ENCODE measurements at places on chromosomes 1 and 21.

- no peak for DNase-seq
Observed at GRCh38 chr21:19322360-19322759, 918.8 kb upstream of the TMPRSS15 start.

- no peak for DNase-seq
Observed at GRCh38 chr1:206021008-206021625, 2.6 kb downstream of the CTSE start.

- no peak for DNase-seq
Observed at GRCh38 chr1:170265234-170265633, 119.5 kb downstream of the NTMT2 start.

DNA sequence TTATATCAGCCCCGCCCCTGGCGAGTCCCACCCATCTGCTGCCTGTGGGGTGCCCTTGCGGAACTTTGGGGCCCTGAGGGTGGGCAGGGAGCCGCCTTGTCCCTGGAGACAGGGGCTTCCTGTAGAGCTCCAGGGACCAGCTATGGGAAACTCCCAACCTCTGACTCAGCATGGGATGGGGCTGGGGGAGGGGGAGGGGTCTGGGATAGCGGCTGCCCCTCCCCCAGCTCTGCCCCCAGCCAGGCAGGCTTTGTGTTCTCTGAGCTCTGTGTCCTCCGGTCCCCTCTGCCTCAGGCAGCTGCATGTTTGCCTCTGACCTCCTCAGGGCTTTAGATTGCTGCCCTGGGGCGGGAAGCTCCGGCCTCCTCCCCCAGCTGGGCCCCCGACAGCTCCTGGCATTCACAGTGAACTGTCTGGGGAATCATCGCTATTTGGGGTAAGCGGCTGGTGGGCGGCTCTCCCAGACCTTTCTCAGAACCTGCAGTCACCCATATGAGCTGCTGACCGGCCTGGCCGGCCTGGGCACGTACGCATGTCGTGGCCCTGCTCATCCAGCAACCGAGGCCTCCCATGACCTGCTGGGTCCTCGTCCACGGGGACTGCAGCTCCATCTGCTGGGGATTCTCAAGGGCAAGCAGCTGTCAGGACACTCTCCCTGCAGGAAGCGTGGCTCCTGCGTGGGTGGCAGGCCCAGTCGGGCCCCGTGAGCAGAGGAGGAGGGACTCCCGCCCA is 17.1 kb downstream of the ARHGEF16 start:
- DNase-seq, result no peak

GRCh38 chr1:87269921-87270320 is 58.8 kb upstream of the LMO4 start:
- no peak for DNase-seq

DNA sequence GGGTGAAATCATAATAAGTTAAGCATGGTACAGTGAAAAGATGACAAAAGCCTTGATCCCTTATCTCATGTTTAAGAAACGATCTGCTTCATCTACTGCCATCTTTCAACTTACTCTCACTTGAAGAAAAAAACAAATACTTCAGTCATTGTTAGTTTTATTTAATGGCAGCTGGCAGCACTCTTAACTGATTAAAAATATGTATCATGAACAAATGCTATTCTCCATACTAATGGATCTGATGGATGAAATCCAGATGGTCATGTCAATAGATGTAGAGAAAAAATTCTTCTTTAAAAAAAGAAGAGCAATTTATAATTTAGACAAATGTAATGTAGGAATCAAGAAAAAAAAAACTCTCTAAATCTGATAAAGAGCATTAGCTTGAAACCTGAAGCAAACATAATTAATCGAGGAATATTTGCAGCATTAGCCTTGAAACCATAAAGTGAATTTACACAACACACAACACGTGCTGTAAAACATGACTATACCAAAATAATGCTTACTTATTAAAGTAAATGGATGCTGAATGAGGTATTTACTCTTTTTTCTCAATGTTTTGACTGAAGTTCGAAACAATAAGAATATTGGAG is 579.0 kb upstream of the ADAMTS5 start:
- no peak for DNase-seq

DNA sequence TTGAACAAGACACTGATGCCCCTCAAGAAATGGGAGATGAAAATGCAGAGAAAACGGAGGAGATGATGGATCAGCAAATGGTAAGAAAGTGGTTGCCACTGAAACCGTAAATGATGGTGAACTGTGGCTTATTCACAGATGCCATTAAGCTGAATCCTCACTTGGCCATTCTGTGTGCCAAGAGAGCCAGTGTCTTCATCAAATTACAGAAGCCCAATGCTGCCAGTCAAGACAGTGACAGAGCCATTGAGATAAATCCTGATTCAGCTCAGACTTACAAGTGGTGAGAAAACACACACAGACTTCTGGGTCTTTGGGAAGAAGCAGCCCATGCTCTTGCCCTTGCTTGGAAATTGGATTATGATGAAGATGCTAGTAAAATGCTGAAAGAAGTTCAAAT is 52.5 kb downstream of the NBPF6 start:
- DNase-seq, result no peak
